ENCODE measurements at places on chromosomes 6 and 20.
A peak's percentile ranks its signal among the peaks of the same experiment; 100 is the strongest.

GRCh38 chr6:137867685-137868509 lies 838 bp downstream of the TNFAIP3 start:
- DNase-seq, result no peak

GRCh38 chr20:46835418-46835817 lies 59.2 kb upstream of the EYA2 start:
- no peak for DNase-seq

GRCh38 chr6:113564371-113565171 lies 292.6 kb upstream of the MARCKS start:
- no peak for DNase-seq

DNA sequence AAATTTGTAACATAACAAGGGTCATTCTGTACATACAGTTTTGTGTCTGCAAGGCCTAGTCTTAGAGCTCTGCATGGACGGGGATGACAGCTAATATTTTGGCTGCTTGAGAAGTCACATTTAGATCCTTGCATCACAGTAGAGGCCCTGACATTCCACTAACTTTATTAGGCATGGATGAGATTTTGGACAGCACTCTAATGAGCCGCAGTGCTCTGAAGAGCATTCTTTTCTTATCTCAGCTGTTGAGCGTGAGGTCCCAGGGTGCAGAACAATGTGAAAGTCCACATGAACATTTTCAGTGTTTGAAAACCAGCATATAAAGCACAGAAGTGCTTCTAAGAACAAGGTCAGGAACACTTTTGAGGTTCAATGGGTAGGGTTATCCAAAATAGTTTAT lies 58.9 kb downstream of the IPCEF1 start:
- no peak for DNase-seq

GRCh38 chr6:100449239-100449691 lies 15.5 kb downstream of the SIM1 start:
- DNase-seq, result no peak

GRCh38 chr6:56843476-56844349 lies 111.2 kb upstream of the BEND6 start:
- peak; percentile 79 for DNase-seq

DNA sequence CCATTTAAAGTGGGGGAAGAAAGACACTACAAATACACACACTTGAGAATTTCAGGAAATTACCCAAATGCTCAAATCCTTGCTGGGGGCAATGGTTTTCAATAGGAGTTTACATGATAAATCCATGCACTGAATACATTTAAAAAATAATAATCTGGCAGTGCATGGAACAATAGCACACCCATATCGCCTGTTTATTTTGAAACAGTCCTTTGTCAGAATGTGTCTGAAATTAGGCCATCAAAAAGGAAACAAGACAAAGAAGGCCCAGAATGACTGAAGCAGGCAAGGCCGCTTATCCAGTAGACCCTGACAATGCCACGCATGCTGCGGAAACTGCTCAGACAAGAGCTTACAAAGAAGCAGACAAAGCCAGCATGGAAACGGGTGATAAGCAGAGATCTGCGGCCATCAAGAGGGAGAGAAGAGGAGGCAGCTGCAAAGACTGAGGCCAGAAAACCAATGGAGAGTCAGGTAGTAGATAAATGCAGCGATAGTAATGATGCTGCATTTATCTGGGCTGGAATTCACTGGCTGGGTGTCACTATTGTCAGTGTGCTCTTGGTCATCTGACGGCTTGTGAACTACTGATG lies 211.9 kb upstream of the CNR1 start:
- no peak for DNase-seq

- DNase-seq, result no peak
Measured at GRCh38 chr6:106918115-106918514, 56.4 kb downstream of the CD24 start.

- no peak for DNase-seq
Measured at GRCh38 chr6:72390548-72390947, 231.3 kb upstream of the KCNQ5 start.

GRCh38 chr6:164034602-164035140 lies 620.2 kb downstream of the QKI start:
- no peak for DNase-seq

GRCh38 chr6:129317931-129318820 lies 391.8 kb downstream of the ARHGAP18 start:
- DNase-seq, result no peak

GRCh38 chr6:70343313-70343712 lies 40.4 kb upstream of the COL9A1 start:
- no peak for DNase-seq

DNA sequence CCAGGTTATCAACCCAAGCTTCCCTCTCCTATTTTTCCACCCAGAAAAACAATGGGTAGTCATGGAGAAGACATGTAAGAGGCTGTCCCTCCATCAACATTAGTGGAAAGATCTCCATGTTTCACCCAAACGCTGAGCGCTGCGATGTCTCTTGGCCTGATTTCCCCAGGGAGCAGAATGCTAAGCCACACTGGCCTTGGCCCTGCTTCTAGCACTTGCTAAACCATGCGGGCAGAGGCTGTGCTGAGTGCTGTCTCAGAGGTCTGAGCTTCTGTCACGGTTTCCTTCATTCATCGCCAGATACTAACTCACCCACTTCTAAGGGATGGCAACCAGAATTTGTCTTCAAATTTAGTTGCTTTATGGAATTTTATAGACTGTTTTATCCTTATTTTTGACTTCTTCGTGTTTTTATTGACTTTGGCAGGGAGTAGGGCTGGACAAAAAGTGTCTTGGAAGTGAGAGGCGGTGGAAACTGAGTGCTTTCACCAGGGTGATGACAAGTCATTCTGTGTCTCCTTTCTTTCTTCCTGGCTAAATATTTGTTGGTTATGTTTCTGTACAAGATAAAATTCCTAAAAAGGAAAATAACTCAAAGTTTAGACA lies 181.4 kb upstream of the UST start:
- no peak for DNase-seq

- no peak for DNase-seq
Measured at GRCh38 chr6:135210632-135211305, 29.7 kb downstream of the MYB start.

DNA sequence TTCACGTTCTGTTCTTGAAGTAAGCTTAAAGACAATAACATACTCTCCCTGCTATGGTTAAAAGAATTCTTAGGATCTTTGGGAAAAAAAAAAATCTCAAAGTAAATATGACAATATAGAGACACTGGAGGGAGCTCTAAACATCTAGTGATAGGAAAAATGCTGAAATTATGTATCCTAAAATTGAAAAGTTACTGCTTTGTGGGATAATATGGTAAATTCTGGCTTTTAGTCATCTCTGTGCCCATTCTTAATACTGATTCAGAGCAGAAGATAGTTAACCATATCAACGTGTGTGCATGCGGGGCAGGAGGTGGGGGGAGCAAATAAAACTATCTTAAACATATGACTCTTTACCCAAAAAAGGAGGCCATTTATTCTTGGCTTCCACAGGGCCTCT lies 165.4 kb downstream of the GMPR start:
- no peak for DNase-seq

GRCh38 chr6:105817370-105817769 lies 268.8 kb upstream of the PRDM1 start:
- no peak for DNase-seq

DNA sequence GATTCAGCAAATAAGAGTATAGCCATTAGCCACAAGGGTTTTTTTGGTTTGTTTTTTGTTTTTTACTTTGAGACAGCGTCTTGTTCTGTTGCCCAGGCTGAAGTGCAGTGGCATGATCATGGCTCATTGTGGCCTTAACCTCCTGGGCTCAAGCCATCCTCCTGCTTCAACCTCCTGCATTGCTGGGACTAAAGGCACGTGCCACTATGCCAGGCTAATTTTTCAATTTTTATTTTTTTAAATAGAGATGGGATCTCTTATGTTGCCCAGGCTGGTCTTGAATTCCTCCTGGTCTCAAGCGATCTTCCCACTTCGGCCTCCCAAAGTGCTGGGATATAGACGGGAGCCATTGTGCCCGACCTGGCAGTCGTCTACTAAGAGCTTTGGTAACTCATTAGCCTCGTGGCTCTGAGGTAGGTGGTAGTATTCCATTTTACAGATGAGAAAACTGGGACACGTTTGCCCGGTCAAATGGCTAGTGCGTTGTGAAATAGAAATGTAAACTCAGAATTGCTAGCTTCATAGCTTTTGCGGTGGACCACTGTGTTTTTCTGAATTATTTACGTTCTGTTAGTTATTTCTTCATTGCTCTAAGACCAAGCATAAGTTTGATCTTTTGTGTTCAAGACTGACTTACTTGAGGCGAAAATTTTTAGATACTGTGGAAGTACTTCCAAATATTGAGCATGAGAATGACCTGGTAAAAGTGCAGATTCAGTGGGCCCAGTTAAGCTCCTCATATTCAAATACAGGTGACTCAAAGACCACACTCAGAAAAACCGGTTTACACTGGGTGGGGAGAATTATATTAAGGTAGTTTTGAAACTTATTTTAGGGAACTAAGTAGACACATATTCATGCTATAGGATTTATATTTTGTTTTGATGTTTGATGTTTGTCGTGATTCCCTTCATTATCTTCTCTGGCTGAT lies 2.1 kb downstream of the PANK2 start:
- no peak for DNase-seq

- no peak for DNase-seq
Measured at GRCh38 chr6:154703124-154703523, 30.1 kb upstream of the SCAF8 start.

- DNase-seq, result no peak
Measured at GRCh38 chr6:160871320-160871719, 120.2 kb upstream of the MAP3K4 start.

DNA sequence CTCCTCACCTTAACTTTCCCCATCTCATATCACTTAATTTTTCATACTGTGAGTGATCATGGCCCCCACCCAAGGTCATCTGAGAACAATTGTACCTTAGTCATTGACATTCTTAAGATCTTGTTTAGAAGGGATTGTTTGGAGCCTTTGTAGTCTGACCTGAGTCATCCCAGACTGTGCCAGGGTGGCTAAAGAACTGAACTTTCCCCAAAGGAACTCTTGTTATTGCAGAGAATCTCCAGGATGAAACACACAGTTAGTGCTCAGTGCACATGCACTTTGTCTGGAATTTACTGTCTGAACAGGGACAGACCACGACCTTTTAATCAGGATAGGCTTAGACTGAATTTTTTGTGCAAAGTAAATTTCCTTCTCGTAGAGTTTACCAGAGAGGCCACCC lies 112.6 kb upstream of the CCN2 start:
- no peak for DNase-seq

- DNase-seq, result no peak
Measured at GRCh38 chr20:16360668-16361067, 212.6 kb downstream of the KIF16B start.

DNA sequence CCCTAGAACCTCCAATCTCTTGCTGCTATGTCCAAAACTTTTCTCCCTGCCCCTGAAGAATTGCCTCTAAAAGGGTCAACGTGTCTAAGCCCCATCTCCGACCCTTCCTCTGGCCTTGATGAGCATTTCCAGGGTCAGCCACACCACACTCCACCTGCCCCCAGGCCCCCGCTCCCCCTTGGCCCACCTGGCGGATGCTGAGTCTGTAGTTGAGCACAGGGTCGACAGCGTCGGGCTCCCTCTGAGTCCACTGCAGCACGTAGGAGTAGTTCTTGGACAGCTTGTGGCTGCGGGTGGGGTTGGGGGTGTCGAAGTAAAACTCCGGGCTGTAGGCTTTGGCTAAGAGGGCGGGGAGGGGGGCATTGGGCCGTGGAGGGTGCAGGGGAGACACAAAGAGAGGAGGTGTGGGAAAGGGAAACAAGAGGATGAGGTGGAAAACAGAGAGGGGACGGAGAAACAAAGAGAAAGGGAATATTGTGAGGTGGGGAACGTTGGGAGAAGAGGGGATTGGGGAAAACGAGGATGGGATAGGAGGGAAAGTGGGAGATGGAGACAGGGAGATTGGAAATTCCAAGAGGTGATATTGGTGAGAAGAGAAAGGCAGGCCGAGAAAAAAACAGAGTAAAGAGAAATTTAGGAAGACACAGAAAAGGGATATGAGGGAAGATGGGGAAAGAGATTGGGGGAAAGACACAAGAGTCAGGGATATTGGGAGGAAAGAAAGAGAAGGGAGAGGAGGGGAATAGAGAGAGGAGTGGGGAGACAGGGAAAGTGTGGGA lies 50.5 kb downstream of the MDGA1 start:
- DNase-seq, result no peak

DNA sequence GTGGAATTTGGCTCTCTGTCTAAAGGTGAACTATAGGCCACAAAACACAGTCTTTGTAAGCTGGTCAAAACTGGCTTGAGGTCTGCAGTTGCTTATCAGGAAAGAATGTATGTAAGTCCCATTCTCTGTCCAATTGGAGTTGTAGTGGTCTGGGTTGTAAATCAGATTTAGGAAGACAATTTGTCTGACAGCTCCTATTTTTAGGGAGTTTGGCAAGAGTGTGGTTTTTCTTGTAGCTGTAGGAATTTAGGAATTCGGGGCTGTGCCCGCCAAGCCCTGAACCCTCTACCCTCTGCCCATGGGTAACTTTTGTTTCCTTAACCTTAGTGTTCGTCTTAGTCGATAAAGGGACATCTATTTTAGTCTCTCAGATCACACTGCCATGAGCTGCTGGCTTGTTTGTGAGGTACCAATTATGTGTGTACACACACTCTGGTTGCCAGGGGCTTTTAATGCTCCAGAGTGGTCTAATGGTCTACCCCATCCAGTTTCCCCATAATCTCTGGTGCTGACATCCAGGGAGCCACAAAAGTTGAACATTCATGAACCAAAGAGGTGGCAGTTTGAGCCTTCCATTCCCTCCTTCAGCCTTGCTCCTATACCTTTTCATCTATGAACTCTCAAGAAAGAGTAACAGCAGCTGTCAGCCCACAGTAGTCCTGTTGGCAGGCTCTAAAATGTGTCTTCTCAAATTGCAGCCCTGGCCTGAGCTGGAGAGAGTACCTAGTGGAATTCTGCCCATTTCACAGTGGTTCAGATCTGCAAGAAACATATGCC lies 93.0 kb downstream of the ANKRD6 start:
- no peak for DNase-seq

DNA sequence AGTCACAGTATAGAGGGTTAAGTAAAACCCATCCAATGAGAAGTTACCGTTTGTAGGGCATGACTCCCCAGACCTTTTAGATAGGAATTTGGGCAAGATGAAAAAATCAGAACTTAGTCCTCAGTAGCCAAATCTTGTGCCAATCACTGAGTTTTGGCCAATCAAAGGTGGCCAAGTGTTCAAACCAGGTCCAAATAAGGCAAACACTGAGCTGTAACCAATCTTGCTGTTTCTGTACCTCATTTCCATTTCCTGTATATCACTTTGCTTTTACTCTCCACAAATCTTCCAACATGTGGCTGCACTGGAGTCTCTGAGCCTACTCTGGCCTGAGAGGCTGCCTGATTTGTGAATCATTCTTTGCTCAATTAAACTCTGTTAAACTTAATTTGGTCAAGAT lies 81.8 kb upstream of the GPR6 start:
- DNase-seq, result no peak

GRCh38 chr6:153840039-153840850 lies 198.8 kb upstream of the OPRM1 start:
- no peak for DNase-seq

GRCh38 chr20:44209686-44210405 lies 725 bp downstream of the OSER1 start:
- DNase-seq, result no peak

DNA sequence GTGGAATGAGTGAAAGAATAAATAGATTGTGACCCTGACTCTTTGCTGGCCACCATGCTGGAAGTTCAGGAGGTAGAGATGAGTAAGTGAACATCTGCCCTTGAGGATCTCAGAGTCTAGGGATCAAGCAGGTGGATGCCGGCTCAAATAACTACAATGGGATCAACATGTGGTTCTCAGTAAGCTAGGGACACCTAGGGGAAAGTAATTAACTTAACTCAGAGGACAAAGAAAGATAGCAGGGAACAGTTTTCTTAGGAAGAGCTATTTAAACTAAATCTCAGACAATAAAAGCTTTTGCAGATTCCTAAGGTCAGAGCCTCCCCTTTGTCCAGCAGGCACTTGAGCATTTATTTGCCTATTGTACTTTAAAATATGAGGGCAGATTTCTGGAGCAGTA lies 29.1 kb downstream of the SLC13A3 start:
- no peak for DNase-seq
